Body of pancreas (tissue), 4 donors: ENCODE measurements at places on chromosomes 6 and 20.

DNA sequence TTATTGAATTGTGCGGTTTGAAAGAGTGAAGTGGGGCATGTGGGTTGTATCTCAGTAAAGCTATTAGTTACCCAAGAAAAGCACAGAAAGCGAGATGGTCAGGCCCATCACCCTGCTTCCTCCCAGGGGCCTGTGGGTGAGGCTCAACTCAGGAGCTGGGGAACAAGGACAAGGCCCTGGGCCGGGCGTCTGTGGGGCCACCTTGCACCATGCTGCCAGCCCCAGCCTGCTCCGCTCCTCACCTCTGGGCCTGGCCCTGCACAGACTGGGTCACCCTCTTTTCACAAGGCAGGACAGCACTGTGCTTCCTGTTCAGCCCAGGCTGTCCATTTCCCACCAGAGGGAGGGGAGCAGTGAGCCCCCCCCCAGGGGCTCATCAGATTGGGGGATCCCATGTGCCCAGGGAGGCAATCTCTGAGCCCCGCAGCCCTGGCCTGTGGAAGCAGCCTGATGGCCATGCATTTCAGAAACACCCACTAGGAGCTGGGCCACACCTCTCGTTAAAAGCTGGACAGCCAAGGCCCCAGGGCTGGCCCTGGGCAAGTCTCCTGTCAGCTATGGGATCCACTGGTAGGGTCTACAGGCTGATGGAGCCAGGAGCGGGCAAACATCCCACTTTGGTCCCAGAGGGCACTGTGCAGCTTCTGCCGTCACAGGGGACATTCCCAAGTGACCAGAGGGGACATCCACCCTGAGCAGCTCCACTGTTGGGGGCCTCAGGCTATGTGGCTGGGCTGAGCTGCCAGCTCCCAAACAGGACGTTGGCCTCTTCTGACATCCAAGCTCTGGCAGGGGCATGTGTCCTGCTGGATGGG lies 55.9 kb downstream of the YTHDF1 start:
- no peak for DNase-seq

DNA sequence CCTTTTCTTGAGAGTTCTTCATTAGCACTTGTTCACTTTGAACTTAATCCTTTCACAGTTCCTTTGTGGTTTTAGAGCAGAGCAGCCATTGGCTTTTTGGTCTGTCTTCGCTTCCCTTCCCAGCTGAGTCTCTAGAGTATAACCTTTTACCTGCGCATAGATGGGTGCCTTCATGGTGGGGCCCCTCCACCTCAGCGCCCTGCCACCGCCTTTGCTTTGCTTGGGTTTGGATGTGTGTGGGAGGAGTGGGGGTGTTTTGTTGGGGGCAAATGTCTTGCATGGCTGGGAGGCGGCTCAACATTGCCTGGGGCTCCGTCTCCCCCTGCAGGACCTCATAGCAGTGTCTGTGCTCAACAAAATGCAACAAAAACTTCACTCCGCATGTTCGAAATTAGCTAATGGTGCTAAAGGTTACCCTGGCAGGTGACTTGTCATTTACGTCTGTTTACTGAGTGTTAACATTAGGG lies 11.9 kb downstream of the PYGB start:
- no peak for DNase-seq

DNA sequence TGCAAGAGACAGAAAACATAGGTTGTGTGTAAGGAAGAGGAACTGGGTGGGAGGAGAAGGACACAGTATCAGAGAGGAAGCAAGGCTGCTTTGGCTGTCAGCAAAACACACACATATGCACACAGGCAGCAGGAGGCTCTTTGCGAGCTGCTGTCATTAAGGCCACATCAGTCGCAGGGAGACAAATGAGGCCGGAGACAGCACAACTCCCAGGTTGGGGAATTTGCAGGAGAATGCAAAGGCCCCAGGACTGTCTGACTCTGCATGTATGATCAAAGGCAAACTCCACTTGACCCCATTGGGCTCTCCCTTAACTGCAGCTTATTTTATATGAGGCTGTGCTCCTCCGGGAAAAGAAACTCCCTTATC lies 35.3 kb downstream of the METTL24 start:
- DNase-seq: no peak

GRCh38 chr6:797479-798077 lies 104.6 kb upstream of the EXOC2 start:
- DNase-seq: peak; percentile 58

GRCh38 chr20:14953736-14954135 lies 616.3 kb upstream of the FLRT3 start:
- no peak for DNase-seq

GRCh38 chr6:169250660-169251059 lies 3.0 kb downstream of the THBS2 start:
- no peak for DNase-seq

- no peak for DNase-seq
These were observed 130.7 kb upstream of the SSTR4 start for GRCh38 chr20:22904386-22904785.

- no peak for DNase-seq
These were observed 32.6 kb downstream of the DSTN start for GRCh38 chr20:17602493-17602892.

DNA sequence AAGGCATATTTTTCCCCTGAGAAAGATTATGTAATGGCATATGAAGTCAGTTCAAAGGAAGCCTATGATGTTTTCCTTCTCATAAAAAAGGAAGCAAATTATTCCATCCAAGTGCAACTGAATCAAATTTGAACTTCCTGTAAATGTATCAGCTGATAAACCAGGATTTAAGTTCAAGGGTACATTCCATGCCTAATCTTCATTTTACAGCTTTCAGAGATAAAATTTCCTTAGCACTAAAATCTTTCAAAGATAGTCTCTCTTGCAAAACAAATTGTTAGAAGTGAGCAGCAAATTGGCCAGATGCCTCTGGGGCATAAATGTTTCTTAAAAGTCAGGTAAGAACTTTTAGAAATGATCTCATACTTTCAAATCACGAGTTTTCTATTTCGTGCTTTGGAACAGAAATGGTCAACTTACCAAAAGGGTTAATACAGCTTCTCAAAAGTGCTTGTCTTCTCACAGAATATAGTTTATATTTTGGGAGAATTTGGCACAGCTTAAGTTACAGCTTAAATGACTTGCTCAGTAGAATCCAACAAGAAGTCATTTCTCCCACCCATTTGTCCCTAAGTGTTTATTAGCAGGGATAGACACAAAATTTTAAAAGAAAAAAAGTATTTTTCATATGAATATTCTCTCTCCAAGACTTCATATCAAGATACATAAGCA lies 2.7 kb upstream of the TCF21 start:
- DNase-seq: no peak

DNA sequence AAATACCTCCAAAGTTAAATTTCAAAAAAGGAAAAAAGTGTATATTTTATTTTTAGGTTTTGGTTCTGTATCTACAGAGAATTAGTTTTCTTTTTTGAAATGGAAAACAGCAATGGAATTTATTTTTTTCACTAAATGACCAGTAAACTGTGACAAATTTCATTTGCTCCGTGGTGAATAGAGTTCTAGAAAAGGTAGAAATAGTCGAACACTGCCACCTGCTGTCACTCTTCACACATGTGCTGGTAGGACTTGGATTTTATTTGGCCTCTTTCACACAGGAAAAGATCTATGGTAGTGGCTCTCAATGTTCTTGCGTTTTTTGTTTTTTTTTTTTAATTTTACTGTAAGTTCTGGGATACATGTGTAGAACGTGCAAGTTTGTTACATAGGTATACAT lies 312.5 kb downstream of the EYA4 start:
- DNase-seq: peak; percentile 61

- no peak for DNase-seq
These were observed 90.6 kb upstream of the SYNDIG1 start for GRCh38 chr20:24378661-24379483.

DNA sequence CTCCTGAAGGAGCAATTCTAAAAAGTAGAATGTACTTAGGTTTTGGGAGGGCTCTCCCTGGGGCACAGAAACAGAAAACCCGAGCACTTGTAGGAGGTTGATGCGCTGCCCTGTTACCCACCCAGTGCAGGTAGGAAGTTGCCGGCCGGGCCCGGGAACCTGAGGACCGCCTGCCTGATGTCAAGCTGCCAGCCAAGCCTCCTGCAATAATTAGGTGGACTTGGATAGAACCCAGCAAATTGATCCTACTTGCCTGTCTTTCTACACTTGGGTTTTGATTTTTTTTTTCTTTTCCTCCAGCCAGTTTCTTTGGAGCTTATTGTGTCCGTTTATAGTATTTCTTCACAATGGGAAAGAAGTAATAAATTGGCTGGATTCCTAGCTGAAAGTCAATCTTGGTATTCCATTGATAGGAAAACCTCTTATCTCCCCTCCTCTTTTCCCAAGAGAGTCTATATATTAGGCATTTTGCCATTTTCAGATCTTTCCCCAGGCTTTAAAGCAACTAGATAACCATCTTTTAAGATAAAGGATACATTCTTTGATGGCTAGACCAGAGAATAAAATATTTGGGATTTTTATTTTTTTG lies 78.3 kb upstream of the FYN start:
- DNase-seq: no peak

DNA sequence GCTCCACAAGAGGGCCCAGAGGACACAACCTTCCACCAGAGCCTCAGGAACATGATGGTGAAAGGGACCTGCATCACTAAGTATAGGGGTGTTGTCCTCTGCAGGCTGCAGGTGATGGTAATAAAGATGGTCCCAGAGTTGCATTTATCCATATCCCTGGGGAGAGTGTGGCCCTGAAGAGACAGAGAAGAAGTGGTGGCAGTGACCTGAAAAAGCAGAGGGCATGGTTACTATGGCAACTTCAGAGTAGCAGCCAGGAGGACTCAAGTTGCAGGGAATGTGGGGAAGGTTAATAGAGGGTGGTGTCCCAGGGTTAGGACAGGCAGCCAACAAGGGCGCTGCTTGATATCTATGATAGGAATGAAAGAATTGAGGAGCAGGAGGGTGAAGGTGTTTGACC lies 57.1 kb downstream of the HLA-A start:
- no peak for DNase-seq

- DNase-seq: peak; percentile 63
These were observed 33.2 kb upstream of the HBS1L start for GRCh38 chr6:135087803-135088202.

GRCh38 chr20:51712501-51713212 lies 55.5 kb downstream of the ATP9A start:
- peak; percentile 39 for DNase-seq

GRCh38 chr20:36181934-36182603 lies 27.5 kb downstream of the EPB41L1 start:
- DNase-seq: no peak

DNA sequence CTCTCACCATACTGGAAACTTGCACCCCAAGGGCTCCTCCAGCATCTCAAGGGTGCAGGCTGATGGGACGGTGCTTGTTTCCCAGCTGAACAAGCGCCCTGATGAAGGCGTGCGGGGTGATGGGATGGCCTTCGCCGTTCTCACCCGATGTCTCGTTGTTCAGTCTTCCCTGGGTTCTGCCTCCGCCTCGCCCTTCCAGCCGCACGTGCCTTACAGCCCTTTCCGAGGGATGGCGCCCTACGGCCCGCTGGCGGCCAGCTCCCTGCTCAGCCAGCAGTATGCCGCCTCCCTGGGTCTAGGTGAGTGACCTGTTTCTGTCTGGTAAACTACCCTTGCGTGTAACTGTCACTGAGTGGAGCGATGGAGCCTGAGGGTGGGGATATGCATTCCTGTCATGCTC lies 3.9 kb downstream of the LSM14B start:
- DNase-seq: no peak

DNA sequence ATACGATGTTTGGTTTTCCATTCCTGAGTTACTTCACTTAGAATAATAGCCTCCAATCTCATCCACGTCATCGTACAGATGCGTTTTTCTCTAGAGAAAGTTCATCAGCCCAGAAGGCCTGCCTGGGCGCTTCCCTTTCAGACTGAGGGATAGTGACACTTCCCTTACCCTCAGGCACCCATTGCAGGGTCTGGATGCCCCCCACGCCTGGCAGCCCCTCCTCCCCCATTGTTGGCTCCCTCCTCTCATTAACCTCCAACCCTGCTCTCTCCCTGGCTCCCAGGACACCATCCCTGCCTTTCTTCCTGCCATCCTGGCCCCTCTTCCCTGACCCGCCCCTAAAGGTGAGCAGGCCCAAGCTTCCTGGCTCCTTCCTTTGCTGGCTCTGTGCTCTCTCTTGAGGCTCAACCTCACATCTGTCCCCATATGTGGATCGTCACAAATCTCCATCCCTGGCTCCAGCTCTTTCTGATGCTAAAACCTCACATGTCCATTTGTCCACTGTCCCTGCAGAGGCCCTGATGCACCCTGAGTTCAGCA lies 145.2 kb downstream of the SYCP2 start:
- no peak for DNase-seq

DNA sequence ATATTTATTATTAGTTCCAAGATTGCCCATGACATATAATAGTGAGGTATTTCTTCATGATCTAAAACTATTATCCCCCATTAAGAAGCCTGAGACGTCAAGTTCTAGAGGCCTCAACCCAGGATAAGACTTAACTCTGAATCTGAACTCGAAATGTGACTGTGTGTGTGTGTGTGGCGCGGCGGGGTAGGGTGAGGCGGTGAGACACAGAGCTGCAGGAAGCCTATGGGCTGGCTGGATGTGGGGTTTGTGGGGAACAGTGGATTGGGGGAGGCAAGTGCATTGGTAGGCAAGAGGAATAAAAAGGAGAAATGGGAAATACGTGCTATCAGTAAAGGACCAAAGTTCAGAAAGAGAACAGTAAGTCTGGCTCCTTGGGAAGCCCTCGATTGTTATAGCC lies 66.5 kb upstream of the RNF146 start:
- no peak for DNase-seq

DNA sequence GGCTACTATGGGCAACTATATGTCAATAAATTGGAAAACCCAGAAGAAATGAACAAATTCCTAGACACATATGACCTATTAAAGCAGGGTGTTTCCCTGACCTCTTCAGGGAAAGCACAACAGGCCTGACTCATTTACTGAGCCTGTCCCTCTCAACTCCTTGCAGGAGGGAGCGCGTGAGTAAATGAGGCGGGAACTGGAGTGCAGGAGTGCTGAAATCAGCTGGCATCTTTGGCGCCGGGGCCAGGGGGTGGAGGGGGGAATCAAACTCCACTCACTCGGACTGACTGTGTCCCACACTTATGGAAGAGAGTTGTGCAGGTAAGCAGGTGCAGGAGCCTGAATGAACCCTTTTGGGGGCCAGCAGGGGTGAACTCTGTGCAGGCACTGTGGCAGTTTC lies 671.2 kb upstream of the PTCHD4 start:
- no peak for DNase-seq
